Stimulated activated CD4-positive, alpha-beta T cell treated with anti-CD3 and anti-CD28 coated beads, TNF-alpha, amount 100 ng/mL, for 4 hours (primary cell): ENCODE measurements at places on chromosomes 3 and 15.

DNA sequence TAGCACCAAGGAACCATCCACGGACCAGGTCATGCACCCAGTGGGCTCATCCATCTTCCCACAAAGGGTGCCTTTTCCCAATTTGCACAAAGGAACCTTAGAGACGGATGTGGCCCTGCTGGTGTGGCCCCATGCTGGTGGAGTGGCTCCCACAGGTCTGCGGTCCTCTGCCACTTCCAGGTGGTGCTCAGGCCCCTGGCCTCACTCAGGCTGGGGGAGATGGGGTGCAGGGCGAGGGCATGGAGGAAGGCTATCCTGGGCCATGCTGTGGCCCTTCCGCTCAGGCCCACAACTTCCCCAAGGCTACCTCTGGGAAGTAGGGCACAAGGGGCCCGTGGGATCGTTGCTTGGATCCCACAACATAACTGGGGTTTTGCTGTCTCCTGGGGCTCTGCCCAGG, 5.2 kb upstream of the SYNM start:
- DNase-seq, result no peak

DNA sequence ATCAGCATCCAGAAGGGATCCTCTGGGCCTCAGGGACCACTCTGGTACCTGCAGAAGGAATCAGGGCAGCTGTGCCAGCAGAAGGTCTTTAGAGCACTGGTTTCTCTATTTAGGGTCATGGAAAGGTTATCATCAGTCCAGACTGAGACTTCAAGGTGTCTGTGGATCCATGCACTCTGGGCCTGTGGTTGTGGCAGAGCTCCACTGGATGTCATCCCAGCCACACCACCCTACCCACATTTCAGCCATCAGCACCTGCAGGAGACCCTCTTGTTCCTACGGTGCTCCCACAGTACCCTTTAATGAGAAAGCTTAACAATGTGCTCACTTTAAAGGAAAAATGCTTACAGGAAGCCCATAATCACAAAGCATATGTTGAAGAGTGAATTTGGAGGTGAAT, 603.4 kb upstream of the CCDC54 start:
- DNase-seq, result no peak

DNA sequence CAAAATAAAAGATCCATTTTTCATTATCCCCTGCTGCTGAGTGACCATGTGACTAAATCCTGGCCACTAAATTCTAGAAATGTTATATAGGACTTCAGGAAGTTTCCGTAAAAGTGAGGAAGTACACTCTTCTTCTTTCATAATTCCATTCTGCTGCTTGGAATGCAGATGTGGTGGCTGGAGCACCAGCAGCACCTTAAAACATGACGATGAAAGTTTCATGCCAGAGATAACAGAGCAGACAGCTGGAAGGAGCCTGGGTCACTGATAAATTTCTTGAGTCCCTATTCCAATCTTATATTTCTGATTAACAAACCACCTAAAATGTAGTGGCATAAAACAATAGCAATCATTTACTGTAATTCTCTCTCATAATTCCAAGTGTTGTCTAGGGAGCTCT, 238.7 kb downstream of the TBL1XR1 start:
- no peak for DNase-seq

DNA sequence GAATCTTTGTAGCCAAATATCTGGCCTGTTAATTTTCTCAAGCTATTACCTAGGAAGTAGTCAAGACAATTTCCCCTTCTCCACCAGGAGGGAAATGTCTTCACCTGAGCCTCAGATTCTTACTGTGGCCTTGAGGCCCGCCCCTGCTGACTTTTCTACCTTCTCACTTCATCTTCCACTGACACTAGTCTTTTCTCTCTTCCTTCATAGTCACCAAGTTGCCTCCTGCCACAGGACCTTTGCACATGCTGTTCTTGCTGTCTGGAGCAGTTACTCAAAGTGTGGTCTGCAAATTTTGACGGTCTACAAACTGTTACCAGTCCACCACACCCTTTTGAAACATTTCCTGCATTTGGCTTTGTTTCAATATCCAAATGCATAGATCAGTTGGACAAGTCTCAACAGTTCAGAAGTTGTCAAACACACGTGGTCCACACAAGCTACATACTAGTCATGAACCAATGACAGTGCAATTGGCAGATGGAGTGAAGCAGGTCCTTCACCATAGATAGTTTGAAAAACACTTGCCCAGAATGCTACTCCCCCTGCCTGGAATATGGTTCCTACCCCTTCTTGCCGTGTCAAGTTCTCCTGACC, 100.5 kb downstream of the OSBPL10 start:
- no peak for DNase-seq

- no peak for DNase-seq
Observed at GRCh38 chr3:107543666-107544065, 20.9 kb downstream of the BBX start.

DNA sequence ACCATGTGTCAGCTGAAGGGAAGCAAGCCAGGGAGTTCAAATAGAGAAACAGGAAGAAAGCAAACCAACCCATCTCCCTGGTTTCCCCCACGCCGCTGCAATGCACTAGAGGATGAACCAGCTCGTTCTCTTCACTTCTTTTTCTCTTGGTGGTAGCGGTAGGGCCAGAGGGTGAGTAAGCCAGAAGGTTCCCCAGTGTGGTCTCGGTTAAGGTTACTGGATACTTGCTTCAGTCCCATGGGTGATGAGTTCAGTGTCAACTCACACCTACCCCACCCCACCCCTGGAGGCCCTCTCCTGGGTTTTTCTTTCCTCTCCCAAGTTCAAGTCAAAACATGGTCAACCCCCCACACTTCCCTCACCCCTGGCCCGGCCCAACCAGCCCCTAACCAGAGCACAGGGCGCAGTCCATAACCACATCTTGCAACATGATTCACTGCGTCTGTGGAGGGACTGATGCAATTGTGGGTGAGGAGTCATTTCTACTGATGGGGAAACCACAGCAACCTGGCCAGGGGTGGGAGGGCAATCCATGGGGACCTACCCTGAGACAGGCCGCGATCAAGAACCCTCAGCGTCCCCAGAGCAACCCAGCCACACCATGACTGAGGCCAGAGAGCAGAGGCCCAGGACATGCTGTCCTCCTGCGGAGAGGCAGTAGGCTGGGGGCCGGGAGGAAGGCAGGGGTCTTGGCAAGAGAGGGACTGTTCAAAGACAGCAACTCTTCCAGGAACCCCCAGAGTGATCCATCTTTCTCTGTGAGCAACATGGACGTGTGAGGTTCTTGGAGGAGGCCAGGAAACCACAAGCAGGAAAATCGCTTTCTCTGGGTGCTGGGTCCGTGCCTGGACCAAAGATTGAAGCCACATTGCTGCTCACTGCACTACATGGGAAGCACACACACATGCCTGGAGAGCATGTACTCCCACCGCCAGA, 276.6 kb downstream of the UACA start:
- DNase-seq, result no peak

DNA sequence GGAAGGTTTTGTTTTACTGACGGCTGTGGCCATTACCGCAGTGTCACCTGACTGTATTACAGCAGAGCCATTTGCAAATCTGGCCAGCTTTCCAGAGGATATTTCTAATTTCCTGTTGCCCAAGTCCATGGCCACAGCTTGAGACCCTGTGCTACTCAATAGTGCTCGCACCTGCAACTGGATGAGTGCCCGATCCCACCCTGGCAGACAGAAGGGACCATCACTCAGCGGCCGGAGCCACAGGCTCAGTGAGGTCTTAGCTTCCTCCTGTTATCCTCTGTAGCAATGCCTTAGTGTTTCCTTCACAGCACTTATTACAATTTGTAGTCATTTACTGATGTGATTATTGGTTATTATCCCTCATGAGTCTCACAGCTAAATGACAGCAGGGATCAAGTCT, 184.8 kb downstream of the LRRN1 start:
- no peak for DNase-seq

- peak; percentile 29 for DNase-seq
Observed at GRCh38 chr3:52281981-52282801, 3.7 kb upstream of the WDR82 start.

DNA sequence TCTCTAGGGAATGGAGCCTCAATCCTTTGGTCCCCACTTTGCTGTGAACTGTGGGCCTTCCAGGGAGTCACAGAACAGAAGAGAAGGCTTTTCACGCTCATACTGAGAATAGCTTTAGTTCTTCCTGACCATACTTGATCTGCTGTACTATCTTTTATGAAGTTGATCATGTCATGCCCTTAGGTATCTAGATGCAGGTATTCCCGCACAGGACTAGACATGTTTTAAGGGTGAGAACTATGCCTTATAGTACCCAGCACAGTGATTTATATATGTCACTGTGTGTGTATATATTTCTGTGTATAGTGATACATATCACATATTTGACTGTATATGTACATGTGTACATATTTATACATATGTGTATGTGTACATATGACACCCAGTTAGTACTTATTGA, 358.4 kb upstream of the SEMA6D start:
- no peak for DNase-seq

DNA sequence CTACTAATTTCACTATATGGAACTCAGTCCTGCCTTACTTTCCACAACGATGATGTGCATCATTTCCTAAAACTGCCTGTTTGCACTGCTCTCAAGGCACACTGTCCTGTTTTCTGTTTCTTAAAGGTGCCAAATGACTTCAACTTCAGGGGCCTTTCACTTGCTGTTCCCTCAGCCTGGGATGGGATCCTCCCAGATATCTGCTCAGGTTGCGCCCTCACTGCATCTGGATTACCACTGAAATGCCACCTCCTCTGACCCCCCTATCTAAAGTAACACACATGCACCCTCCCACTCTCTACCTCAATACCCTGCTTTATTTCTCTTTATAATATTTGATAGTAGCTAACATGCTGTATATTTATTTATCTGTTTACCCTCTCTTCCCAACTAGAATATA, 123.8 kb upstream of the CMC1 start:
- no peak for DNase-seq

DNA sequence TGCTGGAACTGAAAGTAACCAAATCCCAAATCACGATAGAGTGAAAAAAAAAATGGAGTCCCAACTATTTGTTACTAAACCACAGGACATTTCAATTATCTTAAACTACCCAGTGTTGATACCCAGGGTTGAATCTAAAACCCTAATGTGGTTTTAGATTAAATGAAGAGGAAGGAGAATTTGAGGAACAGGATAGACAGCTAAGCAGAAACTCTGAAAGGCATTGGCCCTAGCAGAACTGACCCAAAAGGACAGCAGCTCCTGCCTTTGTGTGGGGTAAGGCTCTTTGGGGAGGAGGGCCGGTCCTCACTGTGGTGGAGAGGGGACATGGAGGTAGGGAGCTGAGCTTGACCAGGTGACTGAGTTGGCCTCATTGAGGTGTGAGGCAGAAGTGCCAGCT, 30.7 kb upstream of the SNRK start:
- no peak for DNase-seq

DNA sequence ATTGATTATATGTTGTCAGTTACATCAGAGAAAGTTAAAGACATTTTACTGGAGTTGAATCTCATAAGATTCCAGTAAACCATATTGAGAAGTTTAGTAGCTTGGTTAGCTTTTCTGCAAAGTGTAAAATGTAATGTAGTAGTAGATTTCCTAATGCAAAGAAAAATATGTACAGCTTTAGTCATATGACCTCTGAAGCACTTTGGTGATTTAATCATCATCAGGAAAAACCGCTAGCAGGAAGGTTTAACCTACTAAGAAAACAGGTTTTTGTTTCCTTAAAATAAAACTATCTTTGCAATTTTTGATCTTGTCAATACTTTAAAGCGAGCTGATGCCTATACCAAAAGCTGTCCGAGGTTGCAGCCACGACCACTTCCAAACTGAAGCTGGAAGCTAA, 364.6 kb upstream of the ZNF385D start:
- no peak for DNase-seq

GRCh38 chr3:127371334-127371733, 83.5 kb upstream of the PRR20G start:
- DNase-seq, result no peak

- no peak for DNase-seq
Observed at GRCh38 chr15:29276366-29276765, 6.7 kb upstream of the NSMCE3 start.

GRCh38 chr15:59946084-59946483, 58.0 kb upstream of the FOXB1 start:
- DNase-seq, result no peak

DNA sequence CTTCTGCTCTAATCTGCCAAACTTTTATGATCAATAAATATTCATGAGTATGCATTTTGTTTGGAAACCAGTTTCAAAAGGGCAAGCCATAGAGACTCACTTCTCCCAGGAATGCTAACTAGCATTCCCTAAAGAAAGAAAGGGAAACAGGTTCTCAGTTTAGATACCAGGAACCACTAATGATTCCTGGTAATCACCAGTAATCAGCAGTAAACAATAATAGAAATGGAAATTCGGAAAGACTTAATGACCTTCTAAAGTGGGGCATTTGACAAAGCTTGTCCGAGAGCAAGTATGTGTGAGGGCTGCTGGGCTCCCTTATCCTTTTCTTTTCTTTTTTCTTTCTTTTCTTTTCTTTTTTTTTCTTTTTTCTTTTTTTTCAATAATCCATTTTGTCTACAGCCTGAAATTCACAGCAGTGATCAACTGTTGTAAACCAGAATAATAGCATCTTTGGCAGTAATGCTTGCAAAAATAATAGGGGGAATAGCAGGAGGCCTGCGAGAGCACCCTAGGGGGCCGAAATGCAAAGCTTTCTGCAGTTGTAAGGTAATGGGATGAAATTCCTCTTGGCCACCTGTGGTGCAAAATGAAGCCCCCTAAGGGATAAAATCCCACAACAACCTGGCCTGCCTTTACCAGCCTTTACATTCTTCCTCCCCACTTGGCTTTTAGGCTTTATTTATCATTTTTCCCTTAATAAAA, 253.2 kb downstream of the ZPLD1 start:
- no peak for DNase-seq

DNA sequence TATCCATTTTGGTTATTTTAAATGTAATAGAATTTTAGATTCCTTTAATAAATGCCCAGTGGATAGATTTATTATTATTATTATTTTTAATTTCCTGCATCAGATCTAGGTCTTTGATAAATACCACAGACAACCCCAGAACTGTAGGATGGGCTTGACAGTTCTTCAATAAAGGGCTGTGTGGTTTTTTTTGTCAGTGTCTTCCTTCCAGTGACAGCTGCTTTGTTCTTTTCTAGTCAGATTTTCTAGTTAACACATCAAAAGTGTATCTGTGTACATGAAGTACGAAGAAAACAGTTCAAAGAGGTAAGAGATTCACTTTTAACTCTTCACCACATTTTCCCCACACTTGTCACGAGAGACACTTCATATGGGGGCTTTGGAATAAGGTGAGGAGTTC, 120.3 kb downstream of the SAMMSON start:
- DNase-seq, result no peak
